NCI-H1417 (cell line): ENCODE measurements at places on chromosomes 7 and 10.

DNA sequence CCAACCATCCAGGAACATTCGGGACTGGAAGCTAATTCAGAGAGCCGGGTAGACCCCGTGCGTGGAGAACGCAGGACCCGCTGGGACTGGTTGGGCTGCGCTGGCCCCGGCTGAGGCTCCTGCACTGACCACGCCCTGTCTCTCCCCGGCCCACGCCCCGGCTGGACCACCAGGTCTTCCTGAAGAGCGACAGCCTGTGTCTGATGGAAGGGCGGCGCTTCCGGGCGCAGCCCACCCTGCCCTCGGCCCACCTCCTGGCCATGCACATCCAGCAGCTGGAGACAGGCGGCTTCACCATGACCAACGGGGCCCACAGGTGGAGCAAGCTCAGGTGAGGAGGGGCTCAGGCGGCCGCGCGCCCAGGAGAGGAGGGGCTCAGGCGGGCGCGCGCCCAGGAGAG lies 10.2 kb upstream of the UTF1 start:
- DNase-seq = no peak

- no peak for DNase-seq
Observed at GRCh38 chr7:35533902-35534301, 161.0 kb downstream of the HERPUD2 start.

GRCh38 chr7:116211913-116212596 lies 1.7 kb downstream of the TES start:
- peak; percentile 46 for DNase-seq

- no peak for DNase-seq
Observed at GRCh38 chr7:129480674-129481363, 21.5 kb upstream of the SMKR1 start.

- DNase-seq = peak; percentile 8
Observed at GRCh38 chr10:12381536-12382156, 32.3 kb downstream of the CAMK1D start.

- peak; percentile 69 for DNase-seq
Observed at GRCh38 chr7:7719236-7719635, 829 bp upstream of the RPA3 start.

DNA sequence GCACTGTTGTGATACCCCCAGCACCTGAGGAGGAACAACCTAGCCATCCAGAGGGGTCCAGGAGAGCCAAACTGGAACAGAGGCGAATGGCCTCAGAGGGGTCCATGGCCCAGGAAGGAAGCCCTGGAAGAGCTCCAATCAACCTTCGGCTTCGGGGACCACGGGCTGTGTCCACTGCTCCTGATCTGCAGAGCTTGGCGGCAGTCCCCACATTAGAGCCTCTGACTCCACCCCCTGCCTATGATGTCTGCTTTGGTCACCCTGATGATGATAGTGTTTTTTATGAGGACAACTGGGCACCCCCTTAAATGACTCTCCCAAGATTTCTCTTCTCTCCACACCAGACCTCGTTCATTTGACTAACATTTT lies 1.6 kb upstream of the CASP2 start:
- DNase-seq = no peak

GRCh38 chr7:80832006-80832405 lies 86.8 kb downstream of the SEMA3C start:
- no peak for DNase-seq

- DNase-seq = peak; percentile 18
Observed at GRCh38 chr10:35940141-35941041, 298.3 kb upstream of the FZD8 start.

GRCh38 chr10:119652361-119652730 lies 1.2 kb downstream of the BAG3 start:
- no peak for DNase-seq

- DNase-seq = no peak
Observed at GRCh38 chr7:136198168-136198567, 221.0 kb upstream of the MTPN start.

DNA sequence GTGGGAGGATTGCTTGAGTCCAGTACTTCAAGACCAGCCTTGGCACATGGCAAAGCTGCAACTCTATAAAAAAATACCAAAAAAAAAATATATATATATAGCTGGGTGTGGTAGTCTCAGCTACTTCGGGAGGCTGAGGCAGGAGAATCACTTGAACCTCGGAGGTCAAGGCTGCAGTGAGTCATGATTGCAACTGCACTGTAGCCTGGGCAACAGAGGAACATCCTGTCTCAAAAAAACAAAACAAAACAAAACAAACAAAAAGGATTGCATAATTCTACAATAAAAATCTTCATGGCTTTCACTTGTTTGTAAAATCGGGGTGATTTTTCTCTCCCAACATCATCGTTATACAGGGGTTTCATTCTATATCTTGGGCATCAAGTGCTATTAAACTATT lies 35.1 kb downstream of the GUSB start:
- DNase-seq = no peak
